A172 (cell line): ENCODE measurements at places on chromosomes 13 and 19.

GRCh38 chr19:497491-497868, 1.2 kb downstream of the MADCAM1 start:
- DNase-seq, result no peak

GRCh38 chr19:1206864-1207450, 1.4 kb downstream of the STK11 start:
- DNase-seq, result no peak

- peak; percentile 59 for DNase-seq
Observed at GRCh38 chr19:47210689-47211316, 20.2 kb downstream of the BBC3 start.

GRCh38 chr13:44730851-44731250, 154.7 kb upstream of the TSC22D1 start:
- DNase-seq, result no peak

DNA sequence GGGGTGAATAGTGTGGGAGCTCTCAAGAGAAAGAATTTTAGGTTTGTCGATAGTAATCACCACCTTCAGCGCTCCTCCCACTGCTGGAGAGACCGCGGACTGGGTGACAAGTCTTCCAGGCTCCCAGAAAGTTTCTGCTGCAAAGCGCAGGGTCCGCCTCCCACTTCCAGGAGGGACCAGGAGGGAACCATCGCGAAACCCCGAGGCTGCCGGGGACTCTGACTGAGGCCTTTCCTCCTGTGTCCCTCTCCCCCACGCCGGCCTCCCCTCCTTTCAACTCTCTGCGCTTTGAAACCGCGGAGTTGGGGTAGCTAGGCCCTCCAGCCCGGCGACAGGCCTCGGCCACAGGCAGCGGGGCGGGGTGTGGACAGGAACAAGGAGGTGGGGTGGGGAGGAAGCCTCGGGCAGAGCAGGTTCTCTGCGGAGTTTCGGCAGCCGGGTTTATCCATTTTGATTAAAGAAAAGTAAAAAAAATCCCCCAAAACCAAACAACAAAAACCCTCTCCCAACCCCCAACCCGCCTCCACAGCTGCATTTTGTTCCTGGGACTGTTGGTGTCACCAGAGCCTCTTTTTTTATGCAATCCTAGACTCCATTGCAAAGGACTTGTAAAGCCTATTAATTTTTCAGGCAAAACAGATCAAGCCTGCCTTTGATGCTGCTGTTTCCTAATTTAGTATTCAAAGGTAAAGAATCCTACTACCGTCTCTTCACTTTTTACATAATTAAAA, 157.2 kb downstream of the TM9SF2 start:
- peak; percentile 73 for DNase-seq

- DNase-seq, result no peak
Observed at GRCh38 chr13:71137101-71137500, 729.9 kb downstream of the DACH1 start.

DNA sequence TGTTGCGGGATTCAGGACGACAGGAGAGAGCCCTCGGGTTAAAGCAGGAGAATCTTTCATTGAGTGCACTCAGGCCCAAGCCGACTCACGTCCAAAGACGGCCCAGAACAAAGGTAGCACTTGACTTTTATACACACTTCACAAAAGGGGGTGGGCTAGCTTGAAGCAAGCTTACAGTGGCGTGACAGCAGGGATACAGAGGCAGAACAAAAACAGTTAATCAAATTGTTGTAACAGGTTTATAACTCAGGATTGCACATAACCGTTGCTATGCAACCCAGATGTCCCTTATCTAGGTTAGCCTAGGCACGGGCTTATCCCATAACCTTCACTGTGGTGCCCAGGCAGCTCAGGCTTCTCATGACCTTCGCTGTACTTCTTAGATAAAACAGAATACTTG, 2.0 kb downstream of the MED25 start:
- no peak for DNase-seq

GRCh38 chr13:49784886-49785570, 7.5 kb downstream of the KPNA3 start:
- DNase-seq, result no peak

DNA sequence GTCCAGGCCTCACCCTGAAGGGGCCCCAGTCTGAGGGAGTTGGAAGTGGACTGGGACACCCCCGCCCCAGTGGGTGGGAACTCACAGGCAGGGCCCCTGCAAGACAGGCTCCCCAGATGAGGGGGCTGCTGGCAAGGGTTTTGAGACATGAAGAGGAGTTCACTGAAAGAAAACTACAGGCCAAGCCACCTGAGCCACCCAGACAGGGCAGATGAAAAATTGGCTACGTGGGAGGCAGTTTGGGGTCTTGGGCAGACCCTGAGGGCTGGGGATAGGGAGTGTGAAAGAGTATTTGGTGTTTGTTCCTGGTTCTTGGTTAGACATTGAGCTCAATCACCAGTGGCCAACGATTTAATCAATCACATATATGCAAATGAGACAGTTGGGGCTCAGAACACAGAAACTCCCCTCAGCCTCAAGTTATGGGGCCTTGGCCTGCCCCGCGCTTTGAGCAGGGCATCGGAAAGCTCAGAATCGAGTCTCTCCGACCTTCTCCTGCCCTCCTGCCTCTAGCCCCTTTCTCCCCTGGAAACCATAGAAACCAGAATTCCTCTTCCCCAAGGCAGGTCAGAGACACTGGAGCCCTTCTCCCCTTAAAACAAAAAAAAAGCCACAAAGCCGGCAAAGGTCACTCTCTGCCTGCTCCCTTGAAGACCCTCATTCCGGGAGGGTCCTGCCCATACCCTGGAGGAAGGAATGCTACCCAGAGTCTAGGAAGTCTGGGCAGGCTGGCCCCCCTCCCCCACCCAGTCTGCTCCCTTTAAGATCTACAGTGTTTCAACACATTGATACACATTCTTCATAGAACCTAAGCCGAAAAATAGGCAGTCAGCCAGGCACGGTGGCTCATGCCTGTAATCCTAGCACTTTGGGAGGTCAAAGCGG, 1.3 kb upstream of the ISYNA1 start:
- no peak for DNase-seq

GRCh38 chr13:107817647-107818287, 397.6 kb downstream of the LIG4 start:
- no peak for DNase-seq

GRCh38 chr13:20190076-20190475, 2.7 kb downstream of the GJB2 start:
- no peak for DNase-seq

DNA sequence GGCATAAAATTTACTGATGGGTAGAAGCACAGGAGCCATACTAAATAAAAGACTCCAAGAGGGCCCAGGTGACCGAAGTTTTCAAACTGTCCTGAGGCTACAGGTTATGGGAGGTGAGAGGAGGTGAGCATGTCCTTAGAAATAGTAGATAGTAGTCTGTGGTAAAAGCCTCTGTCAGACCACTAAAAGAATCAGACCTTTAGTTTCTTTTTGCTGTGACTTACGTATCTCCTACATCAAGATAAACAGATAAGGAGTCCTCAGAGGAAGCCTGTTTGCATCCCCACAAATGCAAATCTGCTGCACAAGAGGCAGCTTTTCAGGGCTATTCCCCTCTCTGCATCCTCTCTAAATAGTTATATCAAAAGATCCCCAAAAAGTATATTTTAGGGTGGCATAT, 711.6 kb upstream of the SLITRK6 start:
- DNase-seq, result no peak

GRCh38 chr13:31756346-31756745, 17.0 kb downstream of the RXFP2 start:
- peak; percentile 94 for DNase-seq

- DNase-seq, result no peak
Observed at GRCh38 chr13:99605420-99606323, 104.4 kb downstream of the TM9SF2 start.

GRCh38 chr13:60080850-60081249, 82.9 kb downstream of the DIAPH3 start:
- DNase-seq, result no peak

DNA sequence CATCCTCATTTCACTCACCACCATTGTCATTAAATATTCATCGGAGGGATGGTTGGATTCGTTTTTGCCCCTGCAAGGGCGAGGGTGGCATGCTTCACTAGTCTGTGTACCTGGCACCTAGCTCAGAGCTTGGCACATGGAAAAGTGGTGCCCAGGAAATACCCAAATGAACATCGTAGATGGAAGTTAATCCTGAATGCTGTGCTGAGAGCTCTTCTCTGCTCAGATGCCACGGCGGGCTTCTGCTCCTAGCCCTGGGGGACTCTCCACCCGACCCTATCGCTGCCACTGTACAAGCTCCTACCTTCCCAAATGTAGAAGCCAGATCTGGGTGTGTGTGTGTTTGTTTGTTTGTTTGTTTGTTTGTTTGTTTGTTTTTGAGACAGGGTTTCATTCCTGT, 113.0 kb upstream of the ZNF507 start:
- no peak for DNase-seq

DNA sequence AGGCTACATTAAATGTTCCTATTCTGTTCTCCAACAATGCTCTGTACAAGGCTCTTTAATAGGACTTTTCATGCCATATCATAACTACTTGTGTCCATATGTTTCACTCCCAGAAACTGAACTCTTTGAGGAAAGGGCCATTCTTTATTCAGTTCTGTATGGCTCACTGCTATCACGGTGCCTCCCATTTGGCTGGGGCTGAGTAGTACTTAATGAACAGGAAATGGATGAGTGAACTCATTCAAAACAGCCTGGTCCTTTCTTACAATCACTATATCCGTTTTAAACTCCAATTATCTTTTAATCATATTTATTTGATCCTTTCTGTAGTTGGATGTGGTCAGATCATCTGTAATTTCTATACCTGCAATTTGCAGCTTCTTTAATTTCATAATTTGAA, 410.6 kb downstream of the TBC1D4 start:
- DNase-seq, result no peak

GRCh38 chr19:34500656-34501120, 19.1 kb downstream of the WTIP start:
- no peak for DNase-seq

DNA sequence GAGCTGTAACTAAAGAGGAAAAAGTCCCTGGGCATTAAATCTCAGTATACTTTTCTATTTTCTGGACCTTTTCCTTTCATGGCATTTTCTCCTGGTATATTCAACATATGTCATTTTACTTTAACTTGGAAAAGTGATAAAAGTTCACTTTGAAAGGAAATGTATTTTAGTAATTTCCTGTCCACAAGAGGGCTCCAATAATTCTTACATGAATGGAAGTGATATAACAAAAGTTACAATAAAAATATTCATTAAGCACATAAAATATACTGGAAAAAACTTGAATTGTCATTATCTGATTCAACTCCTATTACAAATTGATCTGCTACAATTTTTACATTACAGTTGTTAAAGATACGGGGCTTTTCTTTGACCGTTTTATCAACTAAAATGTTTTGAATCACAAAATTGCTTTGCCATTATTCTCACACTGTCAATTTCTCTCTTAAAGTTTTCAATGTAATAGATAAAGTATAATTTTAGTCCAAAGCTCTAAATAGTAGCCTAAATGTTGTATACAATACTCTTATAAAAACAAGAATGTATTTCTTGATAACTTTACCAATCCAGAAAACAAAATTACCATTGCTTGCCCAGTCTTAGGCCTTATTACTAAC, 4.9 kb downstream of the UBL3 start:
- DNase-seq, result no peak

- no peak for DNase-seq
Observed at GRCh38 chr19:21568816-21569493, 63.6 kb downstream of the ZNF429 start.

DNA sequence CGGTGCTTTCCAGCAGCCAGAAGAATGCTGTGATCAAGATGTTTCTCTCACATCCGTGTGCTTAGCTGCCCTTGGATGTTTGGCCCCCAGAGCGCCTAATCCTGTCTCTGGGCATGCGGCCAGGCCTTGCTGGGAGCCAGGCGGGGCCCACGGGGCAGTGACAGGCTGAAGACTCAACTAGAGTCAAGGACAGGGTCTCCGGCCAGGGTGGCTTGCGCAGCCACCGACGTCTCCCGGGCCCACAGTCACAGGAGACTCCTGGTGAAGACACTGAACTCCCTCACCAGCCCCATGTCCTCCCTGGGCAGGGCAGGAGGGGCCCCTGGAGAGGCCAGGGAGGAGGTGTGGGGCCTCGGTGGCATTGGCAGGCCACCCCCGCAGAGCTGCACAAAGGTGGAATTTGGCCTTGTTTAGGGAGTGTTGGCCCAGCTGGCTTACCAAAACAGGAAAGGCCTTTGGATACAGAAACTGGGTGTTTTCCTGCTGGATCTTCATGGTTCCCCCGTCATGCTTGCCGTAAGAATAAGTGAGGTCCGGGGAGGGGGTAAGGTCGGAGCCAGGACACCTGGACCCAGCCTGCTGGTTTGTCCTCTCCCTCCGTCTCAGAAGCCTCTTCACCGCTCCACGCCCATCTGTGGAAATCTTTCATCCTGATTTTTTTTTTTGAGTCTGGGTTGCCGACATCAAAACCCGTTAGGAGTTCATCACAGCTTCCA, 10.0 kb upstream of the NDUFS7 start:
- peak; percentile 44 for DNase-seq

- no peak for DNase-seq
Observed at GRCh38 chr13:37985281-37985680, 115.7 kb upstream of the TRPC4 start.

GRCh38 chr19:16778796-16779411, 50.3 kb upstream of the SIN3B start:
- peak; percentile 79 for DNase-seq

- DNase-seq, result peak; percentile 66
Observed at GRCh38 chr19:7199613-7200533, 94.3 kb downstream of the INSR start.

GRCh38 chr13:27353166-27353583, 71.2 kb upstream of the GTF3A start:
- peak; percentile 55 for DNase-seq

DNA sequence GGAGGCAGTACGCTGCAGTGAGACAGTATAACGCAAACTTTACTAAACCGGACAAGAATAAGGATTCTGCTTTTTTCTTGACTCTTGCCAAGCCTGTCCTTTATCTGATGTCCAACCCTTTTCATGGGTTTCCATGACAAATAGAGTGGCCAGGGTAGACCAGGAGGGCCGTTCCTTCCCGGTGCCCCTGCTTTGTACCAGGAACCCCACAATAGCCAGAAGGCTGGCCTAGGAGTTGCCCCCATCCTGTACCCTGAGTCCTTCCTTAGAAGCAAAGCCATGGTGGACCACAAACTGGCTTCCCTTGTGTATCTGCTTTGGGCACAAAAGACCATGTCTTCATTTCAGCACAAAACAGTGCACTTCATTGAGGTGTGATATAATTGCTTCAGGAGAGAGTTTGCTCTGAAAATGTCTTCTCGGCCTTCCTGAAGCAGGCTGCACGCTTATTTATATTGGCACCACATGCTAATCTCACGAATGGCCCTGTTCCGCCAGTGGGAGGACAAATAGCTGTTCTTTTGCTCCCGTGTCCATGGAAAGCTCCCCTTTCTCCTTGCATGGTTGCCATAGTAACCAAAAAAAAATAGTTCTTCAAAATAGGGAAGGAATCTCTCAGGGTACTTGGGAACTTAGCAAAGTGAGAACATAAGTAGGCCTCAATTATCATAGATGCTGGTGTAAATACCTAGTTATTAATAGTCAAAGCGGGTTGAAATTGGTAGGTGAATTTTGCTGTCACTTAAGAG, 222.1 kb downstream of the ZIC5 start:
- DNase-seq, result no peak

- DNase-seq, result peak; percentile 66
Observed at GRCh38 chr13:66665991-66666390, 564.1 kb downstream of the PCDH9 start.

DNA sequence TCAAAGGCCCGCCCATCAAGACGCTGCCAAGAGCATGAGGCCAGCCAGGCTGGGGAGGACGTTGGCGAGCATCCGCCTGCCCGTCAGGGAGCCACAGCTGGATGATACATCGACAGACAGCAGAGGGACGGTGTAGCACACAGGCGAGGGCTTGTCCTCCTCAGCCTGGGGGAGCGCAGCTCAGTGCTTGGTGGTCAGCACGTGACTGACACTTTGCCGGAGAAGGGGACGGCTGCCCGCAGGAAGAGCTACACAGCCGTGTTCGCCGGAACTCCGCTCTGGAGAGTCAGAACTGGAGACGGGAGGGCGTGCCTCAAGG, 34.1 kb downstream of the CSNK1G2 start:
- DNase-seq, result no peak
